ENCODE measurements at places on chromosomes 11 and 22. TPM values are rescaled to one million over a fixed set of nuclear protein-coding genes. Genes with fewer than 3 reads are reported as not detected.

Gene DRD4
- not detected for total RNA-seq

Gene UPB1
- 1.3 TPM for total RNA-seq

Gene ABTB2
- 1.4 TPM for total RNA-seq

Gene POLR2F
- total RNA-seq, result 48.9 TPM

Gene APOA4
- total RNA-seq, result not detected

Gene IGSF9B
- total RNA-seq, result 11.4 TPM

GRCh38 chr11:120388261-120388660 is 52.0 kb downstream of the ARHGEF12 start:
- H3K27me3 ChIP-seq, result no peaks in the 10 kb centered on the region
- H3K27ac ChIP-seq, result no peak overlapping the region
- H3K36me3 ChIP-seq, result no peaks in the 10 kb centered on the region
- peaks cover 25% of the 10 kb centered on the region for H3K4me1 ChIP-seq

GRCh38 chr11:80473562-80473961 is 1032.7 kb upstream of the TENM4 start:
- no peak overlapping the region for H3K4me3 ChIP-seq
- H3K4me1 ChIP-seq, result no peaks in the 10 kb centered on the region
- no peaks in the 10 kb centered on the region for H3K27me3 ChIP-seq
- DNase-seq, result no peak

- no peak for DNase-seq
- no peaks in the 10 kb centered on the region for H3K36me3 ChIP-seq
- no peak overlapping the region for H3K27ac ChIP-seq
Measured at GRCh38 chr11:115611343-115611742, 107.1 kb upstream of the CADM1 start.

- H3K4me1 ChIP-seq, result no peaks in the 10 kb centered on the region
- no peak overlapping the region for H3K27ac ChIP-seq
- H3K4me3 ChIP-seq, result no peak overlapping the region
- no peaks in the 10 kb centered on the region for H3K27me3 ChIP-seq
- DNase-seq, result no peak
Measured at GRCh38 chr11:123110397-123110796, 48.5 kb upstream of the HSPA8 start.

GRCh38 chr11:44505581-44506054 is 59.8 kb upstream of the CD82 start:
- H3K4me1 ChIP-seq, result no peaks in the 10 kb centered on the region
- no peaks in the 10 kb centered on the region for H3K36me3 ChIP-seq
- H3K27me3 ChIP-seq, result no peaks in the 10 kb centered on the region
- no peak overlapping the region for H3K4me3 ChIP-seq

DNA sequence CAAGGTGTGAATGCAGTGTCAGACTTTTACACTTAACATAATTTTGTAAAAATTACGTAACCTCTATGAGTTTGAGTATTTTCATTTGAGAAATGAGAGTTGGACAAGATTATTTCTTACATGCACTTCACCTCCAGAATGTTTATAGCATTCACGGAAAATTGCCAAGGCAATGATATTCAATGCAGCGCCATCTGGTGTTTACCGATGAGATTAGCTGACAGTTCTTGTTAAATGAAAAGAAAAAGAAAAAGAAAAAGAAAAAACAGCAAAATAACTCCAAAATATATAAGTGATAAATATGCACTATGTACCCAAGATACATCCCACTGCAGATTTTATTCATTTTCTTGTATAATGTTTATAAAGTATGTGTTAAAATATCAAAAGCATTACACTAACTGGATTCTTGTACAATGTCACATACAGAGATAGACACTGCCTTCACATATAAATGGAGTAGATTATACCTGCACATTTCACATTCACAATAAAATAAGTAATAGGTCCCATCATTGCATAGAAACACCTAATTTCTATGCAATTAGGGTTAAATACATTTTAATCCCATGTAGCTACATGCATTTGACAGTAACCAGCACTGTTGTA is 976.3 kb upstream of the FAT3 start:
- no peaks in the 10 kb centered on the region for H3K27me3 ChIP-seq
- no peaks in the 10 kb centered on the region for H3K36me3 ChIP-seq
- no peak for DNase-seq
- H3K4me3 ChIP-seq, result no peak overlapping the region
- no peak overlapping the region for H3K27ac ChIP-seq
- no peaks in the 10 kb centered on the region for H3K4me1 ChIP-seq

DNA sequence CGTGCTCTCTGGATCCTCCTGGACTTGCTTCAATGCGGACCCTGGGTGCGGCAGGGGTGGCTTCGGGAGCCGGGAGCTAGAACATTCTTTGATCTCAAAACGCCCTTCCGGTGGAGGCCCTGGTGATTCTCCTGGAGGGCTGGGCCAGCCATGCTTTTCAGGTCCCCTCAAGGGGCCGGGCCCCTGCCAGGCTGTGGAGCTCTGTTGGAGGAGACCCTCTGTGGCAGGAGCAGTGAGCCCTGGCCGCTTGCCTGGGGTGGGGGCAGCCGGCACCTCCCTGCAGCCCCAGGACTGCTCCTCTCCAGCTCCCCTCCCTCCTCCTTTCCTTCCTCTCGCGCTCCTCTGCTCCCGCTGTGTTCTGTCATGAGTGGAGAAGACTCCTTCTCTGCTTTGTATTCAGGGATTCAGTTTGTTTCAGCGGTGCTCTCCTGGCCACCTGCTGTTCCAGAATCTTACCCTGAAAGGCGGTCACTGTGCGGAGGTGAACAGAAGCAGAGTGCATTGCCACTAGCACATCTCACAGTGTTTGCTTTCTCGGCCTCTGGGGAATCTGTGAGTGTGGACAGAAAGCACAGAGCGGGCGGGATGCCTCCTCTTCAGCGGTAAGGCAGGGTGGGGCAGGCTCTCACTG is 289.1 kb downstream of the TBC1D22A start:
- H3K36me3 ChIP-seq, result no peaks in the 10 kb centered on the region
- H3K4me3 ChIP-seq, result no peak overlapping the region
- no peaks in the 10 kb centered on the region for H3K4me1 ChIP-seq
- DNase-seq, result no peak
- no peaks in the 10 kb centered on the region for H3K27me3 ChIP-seq
- H3K27ac ChIP-seq, result no peak overlapping the region

DNA sequence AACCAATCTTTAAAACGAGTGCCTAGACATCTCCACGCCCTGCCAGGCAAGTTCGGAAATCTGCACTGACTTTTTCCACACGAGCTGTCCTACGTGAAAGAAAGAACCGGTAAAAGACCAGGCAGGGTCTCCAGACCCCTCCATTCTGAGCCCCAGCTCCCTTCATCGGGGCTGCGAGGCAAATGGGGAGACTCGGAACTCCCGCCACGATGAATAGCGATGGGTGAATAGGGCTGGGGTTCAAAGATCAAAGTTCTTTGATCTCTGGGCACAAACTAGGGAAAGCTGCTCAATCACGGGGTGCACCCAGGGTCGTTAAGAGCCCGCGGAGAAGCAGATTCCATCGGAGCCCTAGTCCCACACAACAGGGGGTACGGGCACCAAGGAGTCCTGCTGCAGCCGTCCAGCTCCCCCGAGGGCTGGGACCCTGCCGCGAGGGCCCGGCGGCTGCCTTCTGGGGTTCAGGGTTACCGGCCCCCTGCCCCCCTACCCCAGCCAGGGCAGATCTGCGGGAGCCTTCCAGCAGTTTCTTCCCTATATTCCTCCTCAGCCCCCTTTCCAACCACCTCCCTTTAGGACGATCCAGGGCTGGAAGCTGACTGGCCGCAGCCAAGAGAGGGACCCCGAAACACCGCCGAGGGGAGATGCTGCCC is 1.1 kb downstream of the LRP4 start:
- peaks cover 43% of the 10 kb centered on the region for H3K4me1 ChIP-seq
- DNase-seq, result peak; percentile 79
- peak overlapping the region; percentile 57 for H3K4me3 ChIP-seq
- no peaks in the 10 kb centered on the region for H3K36me3 ChIP-seq
- H3K27ac ChIP-seq, result peak overlapping the region; percentile 66
- H3K27me3 ChIP-seq, result peaks cover 13% of the 10 kb centered on the region

DNA sequence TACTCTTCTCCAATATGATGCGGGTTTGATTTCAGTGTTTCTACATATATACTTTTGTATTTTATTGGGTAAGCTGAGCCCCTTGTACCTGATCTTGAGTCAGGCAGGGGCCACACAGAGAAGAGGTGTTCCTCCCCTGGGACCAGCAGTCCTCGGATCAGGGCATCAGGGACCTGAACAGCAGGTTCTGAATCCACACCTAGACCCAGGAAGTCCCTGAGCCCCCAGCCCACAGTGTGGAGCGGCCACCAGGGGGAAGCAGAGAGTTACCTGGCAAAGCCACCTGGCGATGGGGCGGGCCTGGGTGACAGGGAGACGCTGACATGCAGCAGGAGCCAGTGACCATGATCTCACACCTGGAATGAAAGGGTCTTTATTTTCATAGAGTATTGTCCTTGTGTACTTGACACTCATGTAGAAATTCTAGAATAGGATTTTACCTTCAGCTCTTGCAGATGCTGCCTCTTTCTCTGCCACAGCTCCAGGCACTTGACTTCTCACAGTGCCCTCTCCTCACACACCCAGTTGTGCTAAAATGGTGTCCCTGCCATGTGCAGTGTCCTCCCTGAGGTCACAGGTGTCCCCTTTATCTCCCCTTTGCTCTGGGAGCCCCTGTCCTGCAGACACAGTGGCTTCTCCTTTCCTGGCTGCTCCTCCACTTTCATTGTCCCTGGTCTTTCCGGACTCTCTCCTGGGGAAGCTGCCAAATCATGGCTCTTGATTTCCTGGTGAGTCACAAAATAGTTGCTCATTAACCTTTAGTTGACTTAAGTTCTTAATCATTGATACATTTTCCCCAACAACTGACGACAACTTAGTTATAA is 48.5 kb downstream of the GGTLC2 start:
- no peak overlapping the region for H3K4me3 ChIP-seq
- H3K4me1 ChIP-seq, result peaks cover 17% of the 10 kb centered on the region
- no peak for DNase-seq
- H3K27ac ChIP-seq, result no peak overlapping the region
- no peaks in the 10 kb centered on the region for H3K27me3 ChIP-seq

GRCh38 chr22:46050451-46050845 is 73.5 kb upstream of the WNT7B start:
- no peaks in the 10 kb centered on the region for H3K27me3 ChIP-seq
- H3K27ac ChIP-seq, result peak overlapping the region; percentile 100
- H3K4me1 ChIP-seq, result peaks cover 66% of the 10 kb centered on the region
- no peak overlapping the region for H3K4me3 ChIP-seq
- no peaks in the 10 kb centered on the region for H3K36me3 ChIP-seq
- DNase-seq, result peak; percentile 10

DNA sequence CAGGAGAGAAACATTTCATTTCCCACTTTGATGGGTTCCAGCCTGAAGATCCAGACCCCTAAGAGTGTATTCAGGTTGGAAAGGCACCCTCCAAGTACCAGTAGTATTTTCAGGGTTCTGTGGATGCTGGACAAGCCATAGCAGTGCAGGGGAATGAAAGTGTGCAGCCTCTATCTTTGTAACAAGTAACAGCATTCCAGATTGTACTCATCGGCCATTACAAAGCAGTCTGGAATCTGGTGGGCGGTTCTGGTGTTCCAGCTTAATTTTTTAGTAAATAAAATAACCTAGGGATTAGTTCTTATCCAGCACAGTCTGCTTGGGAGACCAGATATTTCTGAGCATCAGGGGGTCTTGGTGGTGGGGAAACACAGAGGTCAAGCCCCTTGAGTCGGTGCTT is 22.6 kb downstream of the APLNR start:
- DNase-seq, result no peak
- no peak overlapping the region for H3K27ac ChIP-seq
- H3K4me1 ChIP-seq, result peaks cover 12% of the 10 kb centered on the region
- no peak overlapping the region for H3K4me3 ChIP-seq
- H3K36me3 ChIP-seq, result no peaks in the 10 kb centered on the region

DNA sequence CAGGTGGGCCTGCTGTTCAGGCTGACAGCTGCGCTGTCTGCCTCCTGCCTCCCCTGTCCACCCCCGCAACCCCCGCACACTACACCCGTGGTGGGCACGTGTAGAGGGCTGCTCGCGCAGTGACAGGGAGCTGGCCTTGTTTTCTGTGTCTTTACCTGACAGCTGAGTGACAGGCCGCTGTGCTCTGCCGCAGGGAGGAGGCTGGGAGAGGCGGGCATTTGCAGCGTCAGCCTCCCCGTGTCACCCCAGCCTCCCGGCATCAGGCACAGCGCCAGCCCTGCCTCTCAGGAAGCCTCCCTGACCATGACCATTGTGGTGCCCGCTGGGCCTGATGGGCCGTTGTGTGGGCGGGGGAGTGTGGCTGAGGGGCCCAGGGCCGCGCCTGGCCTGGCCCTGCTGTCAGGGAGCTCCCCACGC is 32.0 kb upstream of the RELT start:
- no peaks in the 10 kb centered on the region for H3K27me3 ChIP-seq
- peaks cover 17% of the 10 kb centered on the region for H3K4me1 ChIP-seq
- H3K4me3 ChIP-seq, result no peak overlapping the region
- H3K27ac ChIP-seq, result no peak overlapping the region
- no peaks in the 10 kb centered on the region for H3K36me3 ChIP-seq

DNA sequence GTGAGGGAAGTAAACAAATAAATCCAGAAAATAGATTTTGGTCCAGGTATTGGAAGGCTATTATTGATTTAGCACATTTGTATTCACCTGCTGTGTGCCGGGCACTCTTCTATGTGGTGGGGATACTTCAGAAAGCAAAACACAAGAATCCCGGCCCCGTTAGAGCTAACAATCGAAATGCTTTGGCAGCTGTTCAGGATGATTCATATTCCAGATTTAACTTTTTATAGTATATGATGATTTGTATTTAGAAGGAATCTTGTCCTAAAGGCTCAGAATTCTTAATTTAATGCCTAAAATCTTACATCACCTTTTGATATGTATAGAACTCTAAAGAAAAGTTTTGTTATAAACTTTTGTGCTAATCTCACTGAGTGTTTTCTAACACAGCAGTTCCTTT is 28.0 kb downstream of the ZC3H12C start:
- H3K36me3 ChIP-seq, result no peaks in the 10 kb centered on the region
- H3K27me3 ChIP-seq, result no peaks in the 10 kb centered on the region
- no peak for DNase-seq
- no peak overlapping the region for H3K4me3 ChIP-seq
- no peak overlapping the region for H3K27ac ChIP-seq

DNA sequence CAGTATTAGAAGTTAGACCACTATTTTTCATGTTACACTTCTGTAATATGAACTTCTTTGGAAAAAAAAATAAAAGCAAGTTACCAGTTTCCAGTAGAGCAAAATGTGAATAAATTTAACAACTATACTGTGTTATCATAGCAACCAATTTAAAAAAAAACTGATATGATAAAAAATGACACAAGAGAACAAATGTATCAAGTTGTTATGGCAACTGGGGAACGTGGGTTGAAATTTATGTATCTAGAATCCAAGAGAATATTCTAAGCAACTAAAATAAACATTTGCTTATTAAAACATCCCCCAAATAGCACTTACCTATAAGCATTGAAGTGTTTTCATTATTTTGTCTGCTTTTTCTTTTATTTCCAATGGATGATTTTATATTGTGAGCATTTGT is 442.4 kb downstream of the DLG2 start:
- H3K27ac ChIP-seq, result no peak overlapping the region
- H3K4me3 ChIP-seq, result no peak overlapping the region
- H3K36me3 ChIP-seq, result no peaks in the 10 kb centered on the region
- no peaks in the 10 kb centered on the region for H3K4me1 ChIP-seq
- no peaks in the 10 kb centered on the region for H3K27me3 ChIP-seq
- DNase-seq, result no peak

Data from upper lobe of left lung (tissue), 6 donors.